Astrocyte of the spinal cord (primary cell): ENCODE measurements at places on chromosomes 2 and 18.

DNA sequence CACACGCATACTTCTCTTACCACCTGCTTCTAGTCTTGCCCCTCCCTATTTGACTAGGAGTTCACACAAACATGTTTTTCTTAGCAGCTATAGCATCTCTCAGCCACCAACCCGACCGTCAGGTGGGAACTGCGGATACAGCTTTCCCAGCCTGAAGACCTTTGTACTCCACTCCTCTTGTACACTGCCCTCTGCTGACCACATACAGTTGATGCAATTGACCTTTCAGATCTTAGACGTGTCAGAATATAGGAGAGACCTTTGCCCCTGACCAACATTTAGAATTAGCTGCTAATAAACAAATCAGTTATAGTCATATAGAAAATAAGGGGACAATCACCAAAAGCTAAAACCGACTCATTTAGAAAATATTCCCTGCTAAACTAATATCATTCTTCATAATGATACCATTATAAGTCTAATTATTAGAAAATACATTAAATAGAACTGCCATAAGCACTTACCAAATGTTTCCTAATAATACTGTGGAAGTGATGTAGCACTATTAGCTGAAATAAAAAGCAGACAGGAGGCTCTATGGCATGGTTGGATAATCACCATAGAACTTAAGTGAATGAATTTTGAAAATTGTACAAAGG is 208.4 kb downstream of the RAD51AP2 start:
- DNase-seq: peak; percentile 53

GRCh38 chr2:175147186-175147585 is 20.8 kb downstream of the ATF2 start:
- no peak for DNase-seq

DNA sequence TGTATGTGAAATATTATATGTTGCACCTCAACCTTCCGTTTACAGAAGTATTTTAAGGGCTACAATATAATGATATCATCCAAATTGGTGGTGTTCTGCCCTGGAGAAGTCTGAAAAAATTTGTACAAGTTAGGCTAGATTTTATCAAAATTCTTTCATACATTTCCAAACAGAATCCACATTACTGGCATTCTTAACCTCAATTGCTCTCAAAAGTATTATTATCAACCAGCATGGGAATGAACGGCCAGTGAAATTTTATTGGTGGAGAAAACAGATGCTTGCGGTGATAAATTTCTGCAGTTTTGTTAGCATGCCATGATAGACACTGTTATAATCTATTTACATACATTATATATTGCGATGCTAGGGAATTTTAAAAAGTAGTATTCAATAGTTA is 88.3 kb upstream of the TFPI start:
- no peak for DNase-seq

- DNase-seq: no peak
These were observed 31.6 kb downstream of the CYP26B1 start for GRCh38 chr2:72116081-72116533.

DNA sequence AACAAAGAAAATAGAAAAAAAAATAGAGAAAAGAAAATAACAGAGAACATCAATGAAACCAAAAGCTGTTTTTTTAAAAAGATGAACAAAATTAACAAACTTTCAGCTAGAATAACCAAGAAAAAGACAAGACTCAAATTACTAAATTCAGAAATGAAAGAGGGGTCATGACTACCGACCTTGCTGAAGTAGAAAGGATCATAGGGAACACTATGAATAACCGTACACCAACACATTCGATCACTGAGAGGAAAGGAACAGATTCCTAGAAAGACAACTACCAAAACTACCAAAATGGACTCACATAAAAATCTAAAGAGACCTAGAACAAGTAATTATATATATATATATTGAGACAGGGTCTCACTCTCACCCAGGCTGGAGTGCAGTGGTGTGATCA is 37.4 kb upstream of the DTNB start:
- no peak for DNase-seq

DNA sequence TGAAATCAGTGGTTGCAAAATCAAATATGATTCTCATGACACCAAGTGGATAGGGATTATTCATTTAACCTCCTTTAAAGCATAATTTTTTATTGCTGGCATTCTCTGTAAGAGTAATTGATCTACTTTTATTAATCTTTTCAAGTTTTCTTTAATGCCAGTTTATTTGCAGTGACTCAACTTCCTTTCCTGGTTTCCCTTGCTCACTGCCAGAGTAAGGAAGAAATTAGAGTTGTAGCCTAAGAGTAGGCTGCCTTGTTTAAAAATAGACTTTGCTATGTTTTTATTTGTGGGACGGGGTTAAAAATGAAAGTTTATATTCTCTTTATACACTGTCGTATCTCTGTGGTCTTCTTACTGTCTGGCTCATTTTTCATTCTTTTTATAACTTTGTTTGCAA is 148.6 kb downstream of the WDR7 start:
- peak; percentile 21 for DNase-seq

- peak; percentile 3 for DNase-seq
These were observed 313.7 kb downstream of the SATB2 start for GRCh38 chr2:199144036-199144435.

DNA sequence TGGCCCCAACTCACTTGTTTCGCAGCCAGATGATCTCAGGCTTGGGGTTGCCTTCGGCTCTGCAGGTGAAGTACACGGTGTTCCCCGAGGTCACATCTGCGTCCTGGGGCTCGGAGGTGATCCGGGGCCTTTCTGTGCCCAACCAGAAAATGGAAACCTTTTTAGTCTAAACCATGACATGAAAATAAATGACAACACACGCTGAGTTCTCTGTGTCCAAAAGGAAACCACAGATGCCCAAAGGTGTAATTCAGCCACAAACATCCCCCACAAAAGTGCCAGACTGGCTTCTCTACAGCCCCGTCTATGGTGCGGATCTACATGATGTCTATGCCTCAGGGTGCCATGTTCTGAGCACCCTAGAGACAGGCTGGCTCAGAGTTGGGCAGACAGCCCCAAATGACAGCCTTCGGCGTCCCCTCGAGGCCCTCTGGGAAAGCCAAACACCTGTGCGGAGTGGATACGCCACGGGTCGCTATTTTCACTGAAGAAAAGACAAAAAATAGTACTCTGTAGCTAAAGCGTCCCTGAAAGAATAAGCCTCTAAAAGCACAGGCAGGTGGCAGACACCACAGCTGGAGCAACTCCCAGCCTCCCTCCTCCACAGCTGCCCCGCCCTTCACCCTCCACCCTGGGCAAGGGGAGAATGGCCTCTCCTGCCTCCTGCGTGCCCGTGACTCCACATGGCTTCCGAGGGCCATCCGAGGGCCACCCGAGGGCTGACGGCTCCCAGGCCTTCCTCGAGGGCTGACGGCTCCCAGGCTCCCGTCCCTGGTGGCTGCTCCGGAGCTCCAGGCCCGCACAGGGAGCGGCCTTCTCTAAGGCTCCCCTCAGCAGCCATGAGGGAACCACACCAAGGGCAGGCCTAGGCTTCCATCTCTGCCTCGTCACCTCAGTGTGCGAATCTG is 67.1 kb downstream of the PXDN start:
- DNase-seq: no peak

GRCh38 chr2:226048611-226049010 is 649.1 kb downstream of the NYAP2 start:
- DNase-seq: peak; percentile 96

GRCh38 chr2:118772487-118773200 is 74.8 kb downstream of the EN1 start:
- DNase-seq: no peak
